ENCODE measurements at places on chromosomes 6 and 20.

DNA sequence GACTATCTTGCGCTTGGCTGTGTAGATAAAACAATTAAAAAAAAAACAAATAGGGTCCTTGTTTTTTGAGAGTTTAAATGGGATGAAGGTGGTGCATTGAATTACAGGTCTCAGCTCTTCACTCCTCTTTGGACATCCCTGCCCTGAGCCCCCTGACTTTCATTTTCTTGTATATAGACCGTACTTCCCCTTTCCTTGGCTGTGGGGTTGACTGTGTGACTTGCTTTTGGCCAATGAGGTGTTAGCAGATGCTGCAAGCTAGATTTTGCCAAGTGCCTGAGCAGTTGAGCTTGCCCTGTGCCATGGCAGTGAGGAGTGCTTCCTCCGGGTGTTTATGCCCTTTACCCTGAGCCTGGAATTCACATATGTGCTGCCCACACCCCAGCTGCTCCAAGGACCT lies 386.1 kb upstream of the ZFP64 start:
- DNase-seq: no peak

DNA sequence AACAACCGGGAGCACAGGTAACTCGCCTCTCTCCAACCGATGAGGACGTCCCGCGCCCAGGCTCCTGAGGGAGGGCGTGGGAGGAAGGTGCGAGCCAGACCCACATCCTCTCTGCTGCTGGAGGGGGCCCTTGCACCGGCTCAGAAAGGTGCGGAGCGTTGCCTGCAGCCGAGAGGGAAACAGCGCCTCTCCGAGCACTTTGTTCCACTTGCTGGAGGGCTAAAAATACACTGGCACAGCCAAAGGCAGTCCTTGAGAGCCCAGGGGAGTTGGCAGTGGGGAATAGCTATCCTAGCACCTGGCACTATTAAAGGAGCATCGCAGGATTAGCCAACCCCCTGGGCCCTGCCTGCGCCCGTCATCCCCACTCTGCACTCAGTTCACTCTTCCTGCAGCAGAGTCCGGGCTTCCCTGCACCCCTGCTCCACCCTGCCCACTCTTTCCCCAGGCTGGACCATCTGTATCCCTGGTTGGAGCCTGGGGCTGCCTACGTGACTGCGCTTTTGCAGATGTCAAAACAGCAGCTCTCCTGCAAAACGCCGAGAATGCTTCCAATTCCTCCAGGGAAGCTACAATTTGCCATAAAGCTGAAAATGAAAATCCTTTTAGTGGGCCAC lies 108.9 kb downstream of the SNX5 start:
- no peak for DNase-seq

DNA sequence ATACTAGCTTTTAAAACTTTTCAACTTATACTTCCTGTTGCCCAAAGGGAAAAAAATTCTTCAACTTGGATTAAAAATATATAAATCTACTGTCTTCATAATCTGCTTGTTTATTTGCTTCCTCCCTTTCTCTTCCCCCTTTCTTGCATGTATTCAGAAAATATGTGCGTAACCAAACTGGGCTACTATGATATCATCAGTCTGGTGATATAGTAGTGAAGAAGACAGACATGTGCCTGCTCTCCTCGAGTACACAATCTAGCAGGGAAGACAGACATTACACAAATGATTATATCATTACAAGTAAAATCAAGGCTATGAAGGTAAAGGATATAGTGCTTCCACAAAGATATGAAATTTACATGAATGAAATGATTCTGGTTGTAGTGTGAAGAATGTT lies 31.0 kb downstream of the IBTK start:
- no peak for DNase-seq

GRCh38 chr20:6492271-6493055 lies 275.0 kb upstream of the BMP2 start:
- DNase-seq: no peak

DNA sequence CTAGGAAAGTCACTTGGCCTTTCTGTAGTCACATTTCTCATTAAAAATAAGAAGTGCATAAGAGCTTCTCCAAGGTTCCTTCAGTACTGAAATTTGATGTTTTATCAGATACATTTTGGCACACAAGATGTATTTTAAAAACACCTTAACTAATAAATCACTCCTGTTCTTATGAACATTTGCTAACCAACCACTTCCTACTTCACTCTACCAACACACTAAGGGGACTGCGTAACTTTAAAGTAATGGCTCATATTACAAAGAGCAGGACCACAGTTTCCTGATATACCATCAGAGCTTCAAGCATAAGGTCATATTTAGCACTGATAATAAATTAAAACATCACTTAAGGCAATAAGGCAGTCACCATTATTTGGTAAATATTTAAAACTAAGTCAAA lies 104.4 kb downstream of the RALGAPA2 start:
- DNase-seq: no peak

DNA sequence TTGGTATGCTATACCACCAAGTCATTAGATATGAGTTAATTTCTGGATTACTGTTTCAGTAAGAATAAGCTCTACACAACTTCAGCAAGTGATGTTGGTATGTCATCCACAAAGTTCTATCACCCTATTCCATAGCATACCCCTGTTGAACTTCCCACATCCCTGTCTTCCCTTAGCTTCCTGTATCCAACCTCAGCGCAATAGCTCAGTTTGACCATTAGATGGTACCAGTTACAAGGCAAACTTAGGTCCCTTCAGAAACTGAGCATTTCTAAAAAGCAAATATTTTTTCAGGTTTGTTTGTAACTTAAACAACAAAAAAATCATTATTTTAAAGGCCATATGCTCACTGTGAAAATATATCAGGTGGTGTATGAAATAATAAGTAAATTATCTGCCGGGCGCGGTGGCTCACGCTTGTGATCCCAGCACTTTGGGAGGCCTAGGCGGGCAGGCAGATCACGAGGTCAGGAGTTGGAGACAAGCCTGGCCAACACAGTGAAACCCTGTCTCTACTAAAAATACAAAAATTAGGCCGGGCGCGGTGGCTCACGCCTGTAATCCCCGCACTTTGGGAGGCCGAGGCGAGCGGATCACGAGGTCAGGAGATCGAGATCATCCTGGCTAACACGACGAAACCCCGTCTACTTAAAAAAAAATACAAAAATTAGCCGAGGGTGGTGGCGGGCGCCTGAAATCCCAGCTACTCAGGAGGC lies 8.8 kb upstream of the MOG start:
- peak; percentile 56 for DNase-seq

GRCh38 chr20:24764027-24764793 lies 184.9 kb upstream of the CST7 start:
- DNase-seq: peak; percentile 8

DNA sequence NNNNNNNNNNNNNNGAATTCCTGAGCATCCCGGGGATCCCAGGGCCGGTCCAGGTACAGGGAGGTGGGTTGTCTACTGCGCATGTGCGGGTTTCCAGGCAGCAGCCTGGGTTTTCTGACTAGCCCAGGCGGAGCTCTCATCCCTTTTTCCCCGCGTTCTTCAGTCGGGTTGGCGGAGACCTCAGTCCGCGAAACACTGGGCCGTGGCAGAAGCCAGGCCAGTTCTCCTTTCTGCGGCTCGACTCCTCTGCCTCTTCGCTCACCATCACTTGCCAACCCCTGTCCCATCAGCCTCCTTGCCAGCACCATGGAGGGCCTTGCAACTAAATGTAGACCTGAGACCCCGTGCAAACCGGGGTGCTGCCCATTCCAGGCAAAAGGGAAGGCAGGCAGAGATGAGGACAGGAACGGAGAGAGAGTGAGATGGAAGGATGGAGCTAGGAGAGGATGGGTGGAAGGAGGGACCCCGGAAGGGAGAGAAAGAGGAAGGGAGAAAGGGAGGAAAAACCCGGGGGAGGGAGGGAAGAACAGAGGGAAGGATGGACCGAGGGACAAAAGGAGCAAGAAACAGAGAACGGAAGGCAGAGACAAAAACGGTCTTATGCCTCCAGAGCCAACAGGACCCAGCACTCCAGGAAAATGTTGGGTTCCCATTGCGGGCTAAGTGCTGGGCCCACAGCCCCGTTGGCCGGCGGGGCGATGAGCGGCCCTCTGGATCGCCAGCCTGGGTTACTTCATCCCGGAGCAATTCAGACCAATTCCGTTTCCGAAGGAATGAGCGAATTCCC lies 445.4 kb upstream of the DEFB115 start:
- DNase-seq: no peak

DNA sequence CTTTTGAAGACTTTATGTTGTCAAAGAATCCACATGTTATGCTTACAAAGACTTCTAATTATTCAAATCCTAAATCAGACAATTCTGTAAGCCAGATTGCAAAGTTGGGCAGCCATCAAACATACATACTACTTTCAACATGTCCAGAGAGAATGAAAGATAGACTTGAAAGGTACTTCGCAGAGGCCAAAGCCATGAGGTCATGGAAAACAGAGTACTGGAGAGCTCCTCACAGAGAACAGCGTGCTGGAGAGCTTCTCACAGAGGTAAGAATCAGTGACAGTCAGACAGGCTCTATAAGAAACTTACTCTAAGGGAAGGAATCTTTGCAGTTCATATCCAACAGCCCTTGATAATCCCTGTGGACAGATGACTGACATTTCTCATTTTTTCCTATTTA lies 400.2 kb downstream of the GJA1 start:
- DNase-seq: peak; percentile 17

- no peak for DNase-seq
Measured at GRCh38 chr6:10460096-10460495, 45.2 kb upstream of the TFAP2A start.

DNA sequence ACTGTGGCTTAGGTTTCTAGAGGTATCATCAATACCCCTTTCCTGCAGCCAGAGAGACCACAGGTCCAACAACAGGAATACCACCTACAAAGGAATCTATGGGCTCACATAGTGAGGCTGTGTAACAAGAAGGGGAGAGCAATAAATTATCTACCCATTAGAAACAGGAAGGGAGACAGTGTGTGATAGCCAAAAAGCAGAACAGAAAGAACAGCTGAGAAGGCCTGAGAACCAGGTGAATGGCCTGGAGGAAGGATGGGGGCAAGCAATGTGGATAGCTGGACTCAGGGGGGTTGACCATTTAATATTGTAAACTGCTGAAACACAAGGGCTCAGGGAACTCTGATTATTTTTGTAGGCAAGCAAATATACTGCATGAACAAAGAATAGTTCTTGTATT lies 628.2 kb downstream of the COL12A1 start:
- no peak for DNase-seq

DNA sequence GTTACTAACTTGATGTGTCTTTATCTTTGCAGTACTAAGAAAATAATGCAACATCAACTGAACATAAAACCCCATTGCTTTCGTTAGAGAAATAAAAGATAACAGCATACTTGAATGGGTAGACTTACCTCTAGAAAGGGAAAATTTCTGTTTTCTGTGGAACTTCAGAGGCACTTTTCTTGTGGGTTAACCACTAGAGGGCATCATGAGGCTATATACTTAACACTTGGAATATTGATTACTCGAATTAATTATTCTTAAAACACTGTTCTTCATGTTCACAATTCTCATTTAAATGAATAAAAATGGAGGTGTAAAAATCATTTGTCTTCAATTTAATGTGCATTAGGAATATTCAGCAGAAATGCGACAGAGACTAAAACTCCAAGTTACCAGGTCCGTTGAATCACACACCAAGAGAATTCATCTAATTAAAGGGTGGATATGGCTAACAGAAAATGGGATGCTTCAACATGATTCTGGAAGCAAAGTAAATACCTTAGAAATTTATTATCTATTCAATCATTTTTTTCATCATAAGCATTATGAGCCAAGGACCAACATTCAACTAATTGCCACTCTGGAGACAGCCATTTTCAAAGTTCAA lies 330.8 kb upstream of the PREP start:
- peak; percentile 42 for DNase-seq

DNA sequence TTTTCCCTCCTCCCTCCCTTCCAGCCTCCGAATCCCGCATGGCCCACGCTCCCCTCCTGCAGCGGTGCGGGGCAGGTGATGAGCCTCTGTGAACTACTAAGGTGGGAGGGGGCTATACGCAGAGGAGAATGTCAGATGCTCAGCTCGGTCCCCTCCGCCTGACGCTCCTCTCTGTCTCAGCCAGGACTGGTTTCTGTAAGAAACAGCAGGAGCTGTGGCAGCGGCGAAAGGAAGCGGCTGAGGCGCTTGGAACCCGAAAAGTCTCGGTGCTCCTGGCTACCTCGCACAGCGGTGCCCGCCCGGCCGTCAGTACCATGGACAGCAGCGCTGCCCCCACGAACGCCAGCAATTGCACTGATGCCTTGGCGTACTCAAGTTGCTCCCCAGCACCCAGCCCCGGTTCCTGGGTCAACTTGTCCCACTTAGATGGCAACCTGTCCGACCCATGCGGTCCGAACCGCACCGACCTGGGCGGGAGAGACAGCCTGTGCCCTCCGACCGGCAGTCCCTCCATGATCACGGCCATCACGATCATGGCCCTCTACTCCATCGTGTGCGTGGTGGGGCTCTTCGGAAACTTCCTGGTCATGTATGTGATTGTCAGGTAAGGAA lies at the start of gene OPRM1:
TSS of gene OPRM1 (plus strand) at position 10 of the 612 bp plus-strand sequence. CDS start at position 315, 305 bp downstream.
- peak; percentile 37 for DNase-seq

- DNase-seq: no peak
Measured at GRCh38 chr6:105884426-105884825, 201.7 kb upstream of the PRDM1 start.
